Smooth muscle cell of the pulmonary artery (primary cell): ENCODE measurements at places on chromosomes 4 and X. TPM values are rescaled to one million over a fixed set of nuclear protein-coding genes. Genes with fewer than 3 reads are reported as not detected.

SLC10A7 gene
- 6.7 and 11.1 TPM in 2 replicates for total RNA-seq

UGT2B10 gene
- not detected in 2 replicates for total RNA-seq

IRS4 gene
- total RNA-seq: not detected in 2 replicates

RRAGB gene
- total RNA-seq: 31.0 and 39.7 TPM in 2 replicates

IBSP gene
- total RNA-seq: 1.9 and 2.2 TPM in 2 replicates

TMEM129 gene
- 56.2 and 58.2 TPM in 2 replicates for total RNA-seq

PHOX2B gene
- total RNA-seq: not detected in 2 replicates

PDLIM3 gene
- 62.4 and 86.4 TPM in 2 replicates for total RNA-seq

L1CAM gene
- total RNA-seq: 4.6 and 6.7 TPM in 2 replicates

HTATSF1 gene
- 30.0 and 34.6 TPM in 2 replicates for total RNA-seq

SHROOM2 gene
- total RNA-seq: 0.07 and 0.72 TPM in 2 replicates

ZMAT1 gene
- 0.98 and 1.1 TPM in 2 replicates for total RNA-seq

DMRTC1B gene
- not detected in 2 replicates for total RNA-seq

TLR10 gene
- total RNA-seq: not detected in 2 replicates

LEF1 gene
- total RNA-seq: 0.20 TPM in 1 of 2 replicates, not detected in the other

UGT2B11 gene
- total RNA-seq: not detected in 2 replicates

LDB2 gene
- total RNA-seq: 11.3 and 70.6 TPM in 2 replicates

SYN1 gene
- total RNA-seq: 0.07 and 0.36 TPM in 2 replicates

ZCCHC12 gene
- not detected in 2 replicates for total RNA-seq

PDZD4 gene
- 0.07 and 0.33 TPM in 2 replicates for total RNA-seq

MAP3K15 gene
- total RNA-seq: 0.03 and 0.13 TPM in 2 replicates

CLNK gene
- total RNA-seq: not detected in 2 replicates

ABCG2 gene
- 1.2 and 7.2 TPM in 2 replicates for total RNA-seq

SPP1 gene
- 2.4 and 11.6 TPM in 2 replicates for total RNA-seq

AWAT2 gene
- total RNA-seq: not detected in 2 replicates

CDS1 gene
- 0.10 and 0.26 TPM in 2 replicates for total RNA-seq

PDCL2 gene
- not detected in 2 replicates for total RNA-seq

ARX gene
- total RNA-seq: not detected in 2 replicates

PPP1R3F gene
- total RNA-seq: 6.8 and 8.5 TPM in 2 replicates

NIPAL1 gene
- 0.46 and 2.0 TPM in 2 replicates for total RNA-seq

MEPE gene
- total RNA-seq: not detected in 2 replicates

SPANXC gene
- total RNA-seq: not detected in 2 replicates

UCHL1 gene
- 213 and 291 TPM in 2 replicates for total RNA-seq

RHOH gene
- not detected in 2 replicates for total RNA-seq

HSFX2 gene
- total RNA-seq: 0.72 TPM in 1 of 2 replicates, not detected in the other

GPR82 gene
- not detected in 2 replicates for total RNA-seq

RNF212 gene
- 2.5 and 15.3 TPM in 2 replicates for total RNA-seq

DCLK2 gene
- total RNA-seq: 6.9 and 14.2 TPM in 2 replicates

FRG2 gene
- not detected in 2 replicates for total RNA-seq
